Cardiac septum (tissue), 1 donor: ENCODE measurements at places on chromosomes 11 and 22. TPM values are rescaled to one million over a fixed set of nuclear protein-coding genes. Genes with fewer than 3 reads are reported as not detected.

Gene OR8A1
- total RNA-seq, result not detected

- DNase-seq, result no peak
These were observed 12.7 kb upstream of the TMA7B start for GRCh38 chr22:39947220-39948216.

- DNase-seq, result no peak
These were observed 21.8 kb downstream of the PRR5 start for GRCh38 chr22:44723801-44724200.

- peak; percentile 56 for DNase-seq
These were observed 23.4 kb upstream of the NECTIN1 start for GRCh38 chr11:119752345-119752871.

GRCh38 chr11:9527481-9528135, 45.9 kb upstream of the WEE1 start:
- DNase-seq, result no peak

DNA sequence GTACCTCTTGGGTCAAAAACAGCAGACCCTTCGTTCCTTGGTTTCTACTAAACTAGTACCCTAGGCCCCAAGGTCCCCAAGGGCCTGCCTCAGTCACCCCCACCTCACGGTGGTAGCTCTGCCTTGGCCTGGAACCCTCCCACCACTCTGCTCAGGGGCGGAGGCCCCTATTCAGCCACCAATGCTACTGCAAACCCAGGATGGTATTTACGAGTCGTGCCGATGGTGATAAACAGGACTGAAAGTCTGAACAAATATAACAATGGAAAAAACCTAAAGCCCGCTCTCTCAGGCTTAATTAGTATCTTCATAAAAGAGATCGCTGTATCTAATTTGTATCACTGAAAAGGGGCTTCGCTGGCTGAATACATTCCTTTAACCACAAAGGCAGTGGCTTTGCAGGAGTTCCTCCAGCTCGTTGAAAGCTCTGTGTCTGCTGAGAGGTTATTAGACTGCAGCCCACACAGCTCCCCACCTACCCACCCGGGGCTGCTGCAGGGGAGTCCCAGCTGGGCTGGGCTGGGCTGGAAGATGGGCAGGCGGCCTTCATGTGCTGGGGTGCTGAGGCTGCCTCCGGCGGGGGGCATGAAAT, 15.2 kb downstream of the SHISAL1 start:
- no peak for DNase-seq

DNA sequence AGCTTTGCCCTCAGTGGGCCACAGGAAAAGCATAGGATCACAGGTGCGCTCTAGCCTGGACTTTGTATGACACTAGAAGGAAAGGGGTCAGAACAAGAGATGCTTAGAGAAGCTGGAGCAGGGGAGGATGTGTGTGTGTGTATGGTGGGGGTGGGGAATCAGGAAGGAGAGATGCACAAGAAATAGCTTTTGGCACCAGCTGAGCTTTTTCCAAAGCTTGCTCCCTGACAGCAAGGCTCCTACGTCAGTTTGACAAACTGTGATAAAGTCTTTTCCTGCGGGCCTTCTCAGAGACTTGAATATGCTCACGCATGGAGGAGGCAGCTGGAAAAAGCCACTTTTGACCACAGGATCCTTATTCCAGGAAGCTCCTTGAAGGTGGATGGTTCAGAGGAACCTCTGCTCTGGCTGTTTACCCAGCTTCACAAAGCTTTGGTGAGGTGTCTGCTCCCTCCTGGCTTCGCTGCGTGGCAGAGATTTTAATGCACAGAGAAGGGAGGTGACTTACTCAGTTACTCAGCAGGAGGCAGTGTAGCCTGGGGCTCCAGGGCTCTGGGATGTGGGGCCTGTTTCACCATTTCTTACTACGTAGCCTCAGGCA, 3.9 kb downstream of the CDC42EP1 start:
- DNase-seq, result no peak

GRCh38 chr22:41892721-41893120, 22.2 kb downstream of the SHISA8 start:
- no peak for DNase-seq
